ENCODE measurements at places on chromosomes 6 and 20.

DNA sequence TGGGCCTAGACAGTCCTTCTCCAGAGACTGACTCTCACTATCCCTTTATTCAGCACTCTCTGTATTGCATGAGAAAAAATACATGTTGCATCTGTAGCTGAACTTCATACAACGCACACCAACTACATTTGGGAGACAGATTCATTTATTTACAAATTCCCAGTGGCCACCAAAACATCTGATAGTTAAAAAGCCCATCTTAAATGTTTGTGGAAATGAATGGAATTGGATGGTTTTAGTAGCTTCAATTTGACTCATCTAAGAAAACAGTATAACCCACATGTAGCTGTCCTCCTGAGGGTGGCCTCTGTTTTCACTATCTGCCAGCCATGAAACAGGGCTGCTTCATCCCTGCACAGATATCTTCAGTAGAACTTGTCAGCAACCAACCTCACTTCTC is 116.3 kb downstream of the PCSK2 start:
- DNase-seq, result no peak

DNA sequence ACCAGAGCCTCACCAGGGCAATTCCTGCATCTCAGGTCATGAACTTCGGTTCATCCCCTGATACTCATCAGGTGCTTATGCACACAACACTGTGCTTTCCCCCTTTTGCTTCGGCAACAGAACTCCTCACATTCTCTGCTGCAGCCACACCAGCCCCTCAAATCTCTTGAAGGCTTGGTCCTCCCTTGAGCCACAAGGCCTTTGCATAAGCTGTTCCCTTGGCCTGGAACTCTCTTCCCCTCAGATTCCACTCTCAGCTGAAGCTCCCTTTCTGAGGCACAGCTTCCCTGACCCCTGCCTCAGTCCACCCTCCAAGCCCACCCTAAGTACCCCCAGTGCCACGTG is 76.4 kb downstream of the NOL4L start:
- no peak for DNase-seq

- DNase-seq, result no peak
Measured at GRCh38 chr6:11093376-11093625, 333 bp upstream of the SMIM13 start.

DNA sequence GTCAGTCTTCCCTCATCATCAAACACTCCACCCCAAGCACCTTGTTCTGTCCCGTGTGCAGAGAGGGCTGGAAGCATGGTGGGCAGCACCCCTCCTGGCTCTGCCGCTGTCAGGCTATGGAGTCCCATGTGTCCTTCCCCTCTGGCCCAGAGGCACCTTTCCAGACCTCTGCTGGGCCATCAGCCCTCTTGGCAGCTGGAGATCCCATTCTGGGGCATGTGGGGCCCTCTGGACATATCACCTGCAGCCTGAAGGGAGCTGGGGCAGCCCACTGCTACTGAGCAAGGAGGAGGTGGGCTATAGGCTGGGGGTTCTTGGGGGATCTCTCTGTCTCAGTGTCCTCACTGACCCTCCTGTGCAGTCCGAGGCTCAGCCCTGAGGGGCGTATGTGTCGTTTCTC is 42.2 kb downstream of the SUN5 start:
- no peak for DNase-seq

- no peak for DNase-seq
Measured at GRCh38 chr20:18091623-18092022, 33.9 kb upstream of the OVOL2 start.

DNA sequence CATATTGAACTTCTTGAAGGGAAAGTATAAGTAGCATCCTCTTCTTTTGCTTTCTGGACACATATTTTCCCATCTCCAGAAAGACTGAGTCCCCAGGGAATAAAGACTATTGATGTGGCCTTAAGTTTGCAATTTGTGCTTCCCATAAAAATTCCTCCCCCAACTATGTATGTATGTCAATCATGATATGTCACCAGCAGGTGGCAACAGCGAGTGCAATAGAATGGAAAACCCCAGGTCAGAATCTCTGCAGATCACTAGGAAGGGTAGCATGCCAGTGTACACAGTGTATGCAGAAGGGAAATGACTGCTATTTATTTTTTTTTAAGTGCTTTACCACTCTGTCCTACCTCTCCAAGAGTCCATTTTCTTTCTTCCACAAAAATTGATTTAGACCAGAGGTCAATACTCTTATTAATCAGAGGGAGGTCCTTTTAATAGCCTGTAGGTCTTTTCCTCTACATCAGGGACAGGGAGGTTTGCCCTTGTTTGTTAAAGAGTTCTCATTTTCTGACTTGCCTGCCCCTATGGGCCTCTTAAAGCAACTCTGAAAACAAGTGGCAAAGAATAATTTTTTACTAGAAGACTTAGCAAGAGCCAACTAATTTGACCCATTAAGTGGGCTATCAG is 61.4 kb downstream of the BMP2 start:
- peak; percentile 46 for DNase-seq

DNA sequence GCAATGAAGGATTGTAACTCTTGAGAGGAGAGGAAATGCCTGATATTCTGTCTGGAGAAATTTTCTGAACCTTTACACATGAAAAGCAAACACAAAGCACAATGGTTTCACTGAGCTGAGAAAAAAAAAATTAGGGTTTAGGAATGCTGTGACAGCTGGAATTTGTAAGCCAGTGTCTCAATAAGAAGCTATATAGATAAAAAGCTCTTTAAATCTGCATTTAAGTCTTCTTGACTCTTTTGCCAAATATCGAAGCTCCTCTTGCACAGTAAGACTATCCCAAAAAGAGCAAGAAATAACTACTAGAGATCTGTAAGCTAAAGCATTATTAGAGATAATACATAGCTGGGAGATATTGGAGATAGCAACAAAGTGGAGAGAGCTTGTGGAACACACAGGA is 1334.0 kb upstream of the CITED2 start:
- no peak for DNase-seq

DNA sequence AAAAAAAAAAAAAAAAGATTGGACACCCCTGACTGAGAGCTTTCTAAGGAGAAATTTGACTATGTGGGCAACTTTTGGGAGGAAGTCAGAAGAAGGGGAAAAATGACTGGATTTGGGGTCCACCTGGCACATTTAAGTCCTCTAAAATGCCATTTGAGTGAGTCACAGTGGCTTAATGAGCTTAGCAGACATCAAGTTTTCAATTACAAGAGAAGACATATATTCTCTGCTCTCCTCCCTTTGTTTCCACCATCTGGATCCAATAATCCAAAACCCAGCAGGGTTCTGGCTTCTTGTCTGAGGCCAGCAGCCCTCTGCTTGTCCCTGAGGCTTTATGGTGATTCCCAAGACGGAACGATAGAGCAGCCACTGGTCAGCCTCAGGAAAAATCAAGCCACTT is 6.9 kb downstream of the PI3 start:
- no peak for DNase-seq

GRCh38 chr6:127690092-127690491 is 113.1 kb downstream of the C6orf58 start:
- no peak for DNase-seq

- no peak for DNase-seq
Measured at GRCh38 chr6:35782424-35782823, 1.6 kb downstream of the CLPSL1 start.

DNA sequence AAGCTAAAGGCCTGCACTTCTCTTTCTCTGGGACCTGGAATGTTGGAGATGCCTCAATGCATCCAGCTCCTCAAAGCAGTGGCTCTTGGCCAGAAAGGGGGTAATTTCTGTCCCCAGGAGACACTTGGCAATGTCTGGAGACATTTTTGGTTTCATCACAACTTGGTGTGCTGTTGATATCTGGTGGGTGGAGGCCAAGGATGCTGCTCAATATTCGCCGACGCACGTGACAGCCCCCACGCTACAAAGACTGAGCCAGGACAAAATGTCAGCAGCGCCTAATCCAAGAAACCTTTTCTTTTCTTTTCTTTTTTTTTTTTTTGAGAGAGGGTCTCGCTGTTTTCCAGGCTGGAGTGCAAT is 79.8 kb downstream of the SULF2 start:
- no peak for DNase-seq

DNA sequence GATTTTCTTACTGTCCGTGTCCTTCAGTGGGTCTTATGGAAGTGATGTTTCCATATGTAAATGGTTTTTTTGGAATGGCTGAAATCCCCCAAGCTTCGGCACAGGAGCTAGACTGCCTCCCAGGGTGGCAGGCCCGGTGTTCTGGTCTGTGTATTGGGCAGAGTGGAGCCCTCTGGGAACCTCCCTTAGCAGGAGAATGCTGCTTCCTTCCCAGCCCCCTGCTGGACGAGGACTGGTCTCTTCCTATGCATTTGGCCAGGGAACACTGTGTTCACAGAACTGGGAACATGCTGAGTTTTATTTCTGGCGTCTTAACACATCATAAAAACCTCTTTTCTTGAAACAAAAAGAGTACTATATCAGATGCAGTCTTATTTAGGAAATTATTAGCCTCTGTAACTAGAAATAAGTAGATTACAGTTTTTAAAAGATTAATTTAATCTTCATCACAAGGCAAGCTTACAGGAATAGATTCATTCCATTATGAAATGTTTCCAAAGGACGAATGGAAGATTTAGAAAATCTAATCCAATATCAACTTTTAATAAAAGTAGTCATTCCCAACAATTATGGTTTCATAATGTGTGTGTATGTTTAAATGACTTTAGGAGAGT is 56.6 kb downstream of the SYTL3 start:
- no peak for DNase-seq

DNA sequence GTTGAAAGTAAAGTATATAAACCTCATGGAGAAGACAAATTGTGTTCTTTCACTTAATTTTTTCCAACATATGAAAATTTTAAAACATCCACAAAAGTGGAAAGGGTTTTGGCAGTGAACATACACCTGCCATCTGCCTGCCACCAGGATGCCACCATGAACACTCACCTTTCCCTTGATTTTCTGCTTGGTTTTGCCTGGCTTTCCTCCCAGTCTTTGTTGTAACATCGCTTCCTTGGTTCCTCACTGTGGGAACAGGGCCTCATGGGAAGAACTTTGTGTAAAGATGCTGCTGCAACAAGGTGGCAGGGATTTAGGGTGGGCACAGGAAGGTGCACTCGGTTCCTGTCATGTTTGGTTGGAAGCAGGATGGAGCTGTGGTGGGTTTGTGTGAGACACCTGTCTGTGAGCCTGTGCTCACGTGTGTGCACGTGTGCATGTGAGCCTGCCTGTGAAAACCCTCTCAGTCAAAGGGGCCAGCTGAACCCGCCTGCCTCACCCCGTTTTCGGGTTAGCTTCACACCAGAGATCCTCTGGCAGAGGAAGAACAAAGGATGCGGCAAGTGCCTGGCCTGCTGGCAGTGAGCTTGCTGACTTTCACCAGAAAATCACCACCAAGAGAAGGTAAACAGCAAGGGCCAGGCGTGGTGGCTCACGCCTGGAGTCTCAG is 11.0 kb upstream of the RBM38 start:
- no peak for DNase-seq

DNA sequence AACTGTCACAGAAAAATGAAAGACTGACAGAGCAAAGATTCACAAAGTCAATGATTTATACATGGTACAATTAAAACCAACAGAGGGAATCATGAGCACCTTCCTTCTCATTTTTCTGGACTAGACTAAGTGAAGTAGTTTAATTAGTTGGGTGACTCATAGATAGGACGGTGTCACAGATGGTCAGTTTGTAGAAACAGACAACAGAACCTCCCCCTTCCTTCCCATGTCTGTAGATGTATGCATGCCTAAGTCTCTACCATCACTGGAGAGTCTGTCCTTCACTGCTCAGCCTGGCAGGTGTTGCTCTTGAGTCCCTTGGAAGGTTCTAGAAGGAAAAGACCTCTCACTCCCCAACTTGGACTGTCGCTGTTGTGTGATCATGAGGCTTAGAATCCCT is 75.4 kb upstream of the EEF1E1 start:
- DNase-seq, result no peak

GRCh38 chr20:8155229-8155628 is 23.2 kb downstream of the PLCB1 start:
- DNase-seq, result no peak

DNA sequence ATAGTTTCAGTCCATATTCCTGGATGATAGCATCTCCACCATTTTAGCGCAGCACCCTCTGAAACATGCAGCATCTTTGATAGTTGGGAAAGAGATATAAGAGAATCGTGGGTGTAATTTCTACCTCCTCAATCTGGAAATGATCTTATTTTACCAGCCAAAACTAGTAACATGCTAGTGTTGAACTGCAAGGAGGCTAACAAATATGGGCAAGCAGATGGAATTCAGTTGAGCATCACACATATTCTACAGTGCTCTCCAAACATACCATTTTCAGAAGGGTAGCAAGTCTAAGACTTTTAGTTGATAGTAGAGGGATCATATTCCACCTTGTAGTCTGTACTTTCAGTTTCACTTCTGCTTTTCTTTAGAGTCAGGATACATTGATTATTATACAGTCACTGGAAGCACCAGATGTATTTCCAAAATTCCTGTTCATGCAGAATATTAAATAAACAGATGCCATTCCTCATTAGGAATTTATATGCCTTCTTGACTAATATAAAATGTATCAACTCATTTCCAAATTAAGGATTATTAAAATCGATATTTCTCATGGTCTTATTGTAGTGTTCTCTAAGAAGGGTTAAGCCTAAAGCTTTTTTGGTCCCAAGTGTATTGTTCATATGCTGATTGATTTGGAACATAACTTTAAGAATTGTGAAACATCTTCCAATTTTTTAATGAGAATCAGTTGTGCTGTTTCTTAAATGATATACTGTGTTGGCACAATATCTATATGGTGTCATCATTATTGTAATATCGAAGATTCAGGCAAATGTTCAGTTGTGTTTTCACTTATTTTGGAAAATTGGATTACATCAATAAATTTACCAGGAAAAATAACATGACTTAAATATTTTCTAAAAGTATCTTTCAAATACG is 362.0 kb downstream of the CENPW start:
- no peak for DNase-seq

DNA sequence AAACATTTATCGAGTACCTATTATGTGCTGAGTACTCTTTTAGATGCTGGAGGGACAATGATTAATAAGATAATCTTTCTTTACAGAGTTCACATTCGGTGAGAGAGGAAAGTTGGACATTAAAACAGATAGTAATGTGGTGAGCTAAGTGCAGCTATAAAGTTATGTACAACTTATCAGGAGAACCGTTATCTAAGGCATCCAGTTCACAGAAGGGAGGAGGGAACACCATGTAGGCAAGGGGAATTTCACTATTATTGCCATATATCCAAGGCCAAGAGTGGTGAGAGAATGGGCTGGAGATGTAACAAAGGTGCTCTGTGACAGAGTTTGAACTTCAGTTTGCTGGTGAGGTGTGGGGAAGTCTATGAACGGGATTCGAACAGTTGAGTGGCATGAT is 105.8 kb downstream of the CARMIL1 start:
- DNase-seq, result no peak
